8988T (cell line): ENCODE measurements at places on chromosomes 2 and 18.

GRCh38 chr2:178715366-178715765, 91.9 kb downstream of the TTN start:
- DNase-seq = no peak

DNA sequence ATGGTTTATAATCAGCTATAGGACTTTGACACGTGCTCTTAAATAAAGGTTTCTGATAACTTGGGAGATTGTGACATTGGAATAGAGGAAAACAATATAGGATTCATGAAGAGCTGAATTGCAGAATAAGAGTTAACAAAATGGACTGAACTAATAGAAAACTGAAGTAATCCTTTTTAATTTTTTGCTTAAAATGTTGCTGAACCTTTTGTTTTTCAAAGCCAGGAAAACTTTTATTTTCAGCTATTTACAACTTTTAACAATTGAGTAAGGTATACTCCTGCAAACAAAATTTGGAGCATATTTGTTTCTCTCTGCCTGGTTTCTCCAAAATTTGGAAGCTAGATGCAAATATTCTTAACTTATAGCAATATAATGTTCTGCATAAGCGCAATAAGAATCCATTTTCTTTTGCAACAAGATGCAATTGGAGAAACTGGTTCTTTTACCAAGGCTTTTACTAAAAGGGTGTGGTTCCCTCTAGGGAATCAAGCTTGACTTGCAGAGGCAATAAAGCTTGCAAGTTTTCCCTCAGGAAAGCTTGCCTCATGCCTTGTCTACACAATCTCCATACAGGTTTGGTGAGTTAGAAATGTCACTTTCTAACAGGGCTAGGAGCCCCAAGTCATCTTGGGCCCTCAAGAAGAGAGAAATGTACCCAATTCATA, 10.3 kb upstream of the PDK1 start:
- no peak for DNase-seq

DNA sequence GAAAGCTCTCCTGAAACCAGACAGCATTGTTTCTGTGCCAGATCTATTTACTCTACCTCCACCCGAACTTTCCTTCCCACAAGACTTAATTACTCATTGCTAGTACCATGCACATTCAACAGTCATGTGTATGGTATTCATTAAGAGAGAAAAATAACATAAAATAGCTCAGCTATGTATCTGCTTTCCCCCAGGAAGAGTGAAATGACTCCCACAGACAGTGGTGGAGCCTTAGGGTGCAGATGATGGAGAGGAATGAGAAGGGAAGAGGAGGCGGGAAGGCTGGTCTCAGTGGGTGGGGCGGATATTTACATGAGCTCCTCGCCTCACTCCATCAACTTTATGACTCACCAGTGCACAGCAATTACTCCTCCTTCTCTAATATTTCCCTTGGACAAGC, 724.5 kb downstream of the EPHA4 start:
- no peak for DNase-seq

- no peak for DNase-seq
Observed at GRCh38 chr2:30253873-30254684, 22.7 kb downstream of the LBH start.

GRCh38 chr2:232950751-232951150, 62.3 kb downstream of the NGEF start:
- no peak for DNase-seq

GRCh38 chr2:134738141-134738870, 19.5 kb upstream of the TMEM163 start:
- no peak for DNase-seq

DNA sequence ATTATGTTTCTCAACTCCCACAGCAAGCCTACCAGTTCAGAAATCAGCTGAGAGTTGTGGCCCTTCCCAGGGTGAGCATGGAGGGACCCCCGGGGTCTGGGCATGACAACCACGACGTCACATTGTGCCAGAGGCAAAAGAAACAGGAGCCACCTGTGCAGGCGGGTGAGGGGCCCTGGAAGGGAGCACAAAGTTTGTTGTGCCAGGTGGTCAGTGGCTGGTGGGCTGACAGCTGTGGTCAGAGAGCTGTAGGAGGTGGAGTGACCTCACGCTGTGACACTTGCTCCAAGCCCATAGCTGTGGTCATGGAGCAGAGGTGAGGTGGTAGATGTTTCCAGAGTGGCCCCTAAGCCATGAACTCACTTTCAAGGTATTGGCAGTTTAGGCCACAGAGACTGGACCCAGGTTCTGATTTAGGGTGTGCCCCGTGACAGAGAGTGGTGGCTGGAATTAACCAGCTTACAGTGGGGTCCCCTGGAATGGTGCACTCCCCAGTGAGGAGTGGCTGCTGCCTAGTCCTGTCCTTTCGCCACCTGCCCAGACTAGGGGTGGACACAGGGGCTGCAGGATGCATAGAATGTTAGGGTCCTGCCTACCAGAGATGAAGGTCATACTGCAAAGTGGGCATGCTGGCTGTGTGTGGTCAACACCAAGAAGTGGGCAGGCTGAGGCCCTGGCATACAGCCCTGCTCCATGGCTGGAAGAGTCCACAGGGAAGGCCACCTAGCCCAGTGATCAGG, 136.4 kb downstream of the GLI2 start:
- DNase-seq = no peak
